Activated naive CD4-positive, alpha-beta T cell treated with anti-CD3 and anti-CD28 coated beads, Interleukin-2, amount 50 U/mL, for 16 hours (primary cell): ENCODE measurements at places on chromosomes 5 and 9.
A peak's percentile ranks its signal among the peaks of the same experiment; 100 is the strongest.

GRCh38 chr5:66931651-66932050, 264.9 kb downstream of the CD180 start:
- DNase-seq, result no peak

DNA sequence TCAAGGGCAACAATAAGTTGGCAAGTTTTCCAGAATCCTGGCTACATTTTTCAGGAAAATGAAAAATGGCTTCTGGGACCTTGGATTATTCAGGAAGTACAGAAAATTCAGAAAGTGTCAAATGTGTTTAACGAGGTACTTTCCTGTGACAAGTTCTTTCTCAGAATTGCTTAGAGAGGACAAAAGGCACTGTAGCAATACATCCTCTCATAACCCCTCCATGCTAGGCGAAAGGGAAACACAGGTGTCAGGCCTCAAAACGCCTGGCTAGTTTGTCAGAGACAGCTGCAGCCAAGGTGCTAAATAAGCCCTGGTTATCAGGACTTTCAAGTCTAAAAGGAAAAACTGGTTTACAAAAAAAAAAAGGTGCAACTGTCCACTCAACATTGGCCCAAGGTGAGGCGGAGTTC, 115.2 kb downstream of the GNAQ start:
- no peak for DNase-seq

DNA sequence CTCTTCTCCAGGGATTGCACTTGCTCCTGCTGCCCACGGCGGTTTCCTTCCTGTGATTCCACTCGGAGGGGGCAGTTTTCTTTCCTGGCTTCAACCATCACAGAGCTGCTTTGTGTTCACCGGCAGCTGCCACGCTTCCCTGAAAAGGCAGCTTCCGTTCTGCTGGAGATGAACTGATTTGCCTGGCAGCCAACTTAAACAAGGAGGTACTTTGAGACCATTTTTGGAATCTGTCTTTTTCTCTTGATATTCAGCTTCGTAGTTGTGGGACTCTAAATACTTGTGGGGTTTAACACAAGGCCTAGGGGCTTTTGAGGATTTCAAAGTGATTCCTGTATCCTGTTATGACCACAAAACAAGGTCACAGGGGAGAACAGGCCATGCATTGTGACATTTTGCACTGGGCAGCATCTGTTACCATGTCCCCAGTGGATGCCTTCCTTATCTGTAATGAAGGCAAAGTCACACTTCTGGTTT, 192.0 kb downstream of the MTRR start:
- DNase-seq, result no peak

GRCh38 chr5:93874491-93874890, 133.1 kb upstream of the POU5F2 start:
- DNase-seq, result no peak

DNA sequence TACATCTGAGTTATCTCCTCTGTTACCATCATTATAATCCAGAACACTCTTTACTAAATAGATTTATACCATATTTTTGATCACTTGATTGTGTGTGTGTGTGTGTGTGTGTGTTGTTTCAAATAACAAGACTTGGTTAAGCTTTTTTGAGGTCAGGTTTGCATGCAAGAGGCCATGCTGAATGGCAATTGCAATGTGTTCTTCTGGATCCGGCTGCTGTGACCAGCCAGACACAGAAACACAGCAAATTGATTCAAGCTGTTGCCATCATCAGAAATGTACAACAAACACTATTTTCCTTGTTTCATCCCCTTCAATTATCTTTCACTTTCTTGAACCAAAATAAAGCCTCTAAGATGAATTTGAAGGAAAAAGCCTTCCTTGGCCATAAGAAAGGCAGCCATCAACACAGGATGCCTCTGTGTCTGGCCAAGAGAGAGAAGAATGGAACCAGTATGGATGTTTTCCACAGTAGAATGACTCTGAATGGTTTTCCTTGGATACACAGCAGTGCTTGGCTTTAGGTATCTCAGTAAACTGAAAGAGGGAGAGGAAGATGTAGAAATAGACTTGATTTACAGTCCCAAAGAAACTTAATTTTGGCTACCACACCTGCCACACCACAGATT, 53.9 kb downstream of the DPYSL3 start:
- DNase-seq, result no peak

- DNase-seq, result no peak
These were observed 128.7 kb downstream of the BRINP1 start for GRCh38 chr9:119240546-119240945.

- DNase-seq, result no peak
These were observed 48.9 kb downstream of the GNAQ start for GRCh38 chr9:77982581-77983319.

DNA sequence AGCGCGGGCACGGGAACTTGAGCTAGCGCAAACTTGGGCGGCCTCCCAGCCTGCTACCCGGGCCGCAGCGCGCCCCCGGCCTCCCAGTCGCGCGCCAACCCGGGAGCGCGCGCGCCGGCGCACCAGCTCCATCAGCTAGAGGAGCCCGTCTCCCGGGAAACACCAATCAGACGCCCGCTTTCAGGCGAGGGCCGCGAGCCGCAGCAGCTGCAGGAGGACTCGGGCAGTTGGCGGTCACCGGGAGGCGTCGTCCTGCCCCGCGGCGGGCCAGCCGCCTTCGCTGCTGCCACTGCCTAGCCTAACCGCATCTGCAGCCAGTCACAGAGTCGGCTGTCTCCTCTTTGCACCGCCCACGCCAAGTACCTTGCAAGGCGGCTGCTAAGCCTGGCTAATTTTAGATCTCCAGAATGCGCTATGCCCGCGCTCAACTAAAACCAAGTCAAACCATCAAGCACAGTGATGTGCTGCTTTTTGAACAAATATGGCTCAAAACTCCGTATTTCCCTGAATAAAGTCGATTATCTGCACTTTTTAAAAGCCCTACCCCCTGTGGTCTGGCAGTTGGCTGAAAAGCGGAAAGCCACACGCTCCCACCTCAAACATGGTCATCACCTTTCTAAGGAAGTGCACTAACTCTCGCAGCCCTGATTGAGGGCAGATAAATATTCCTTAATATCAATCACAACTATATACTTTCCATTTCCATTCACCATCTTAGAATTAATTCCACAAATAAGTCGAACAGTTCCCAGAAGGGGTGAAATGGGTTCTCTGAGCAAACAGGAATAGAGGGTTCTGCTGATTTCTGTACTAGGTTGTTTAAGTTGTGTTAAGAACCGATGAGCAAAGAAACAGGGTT, 221.8 kb downstream of the MEF2C start:
- no peak for DNase-seq

DNA sequence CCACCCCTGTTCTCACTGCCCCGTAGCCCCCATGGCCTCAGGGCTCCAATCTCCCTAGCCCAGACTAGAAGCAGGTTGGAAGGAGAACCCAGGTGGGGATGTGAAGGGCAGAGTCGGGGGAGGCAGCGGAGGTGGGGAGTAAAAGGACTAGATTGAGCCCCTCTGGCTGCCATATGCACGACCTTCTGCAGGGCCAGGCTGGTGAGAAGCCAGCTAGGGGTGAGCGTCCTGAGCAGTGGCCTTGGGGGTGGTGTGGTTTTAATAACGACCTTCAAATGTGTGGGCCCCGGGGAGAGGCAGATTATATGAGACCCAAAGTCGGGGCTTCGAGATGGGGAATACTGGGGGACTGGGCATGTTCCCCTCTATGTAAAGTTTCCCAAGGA, 139.5 kb downstream of the C9orf50 start:
- no peak for DNase-seq

GRCh38 chr9:1200847-1201251, 150.7 kb downstream of the DMRT2 start:
- DNase-seq, result no peak

DNA sequence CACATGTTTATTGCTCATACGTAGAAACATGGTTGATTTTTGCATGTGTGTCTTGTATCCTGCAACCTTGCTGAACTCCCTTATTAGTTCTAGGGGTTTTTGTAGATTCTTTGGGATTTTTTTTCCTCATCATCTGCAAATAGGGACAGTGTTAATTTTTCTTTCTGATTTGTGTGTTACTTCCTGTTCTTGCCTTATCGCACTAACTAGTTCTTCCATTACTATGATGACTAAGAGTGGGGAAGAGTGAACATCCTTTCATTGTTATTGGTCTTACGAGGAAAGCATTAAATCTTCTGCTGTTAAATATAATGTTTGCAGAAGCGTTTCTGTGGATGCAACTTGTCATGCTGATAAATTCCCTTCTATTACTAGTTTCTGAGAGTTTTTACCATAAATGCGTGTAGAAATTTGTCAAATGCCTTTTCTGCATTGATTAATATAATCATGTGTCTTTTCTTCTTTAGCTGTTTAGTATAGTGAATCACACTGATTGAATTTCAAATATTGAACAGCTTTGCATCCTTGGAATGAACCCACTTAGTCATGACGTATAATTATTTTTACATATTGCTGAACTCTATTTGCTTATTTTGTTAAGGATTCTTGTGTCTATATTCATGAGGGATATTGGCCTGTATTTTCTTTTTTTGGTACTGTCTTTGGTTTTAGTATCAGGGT, 32.1 kb upstream of the RNF130 start:
- DNase-seq, result no peak

DNA sequence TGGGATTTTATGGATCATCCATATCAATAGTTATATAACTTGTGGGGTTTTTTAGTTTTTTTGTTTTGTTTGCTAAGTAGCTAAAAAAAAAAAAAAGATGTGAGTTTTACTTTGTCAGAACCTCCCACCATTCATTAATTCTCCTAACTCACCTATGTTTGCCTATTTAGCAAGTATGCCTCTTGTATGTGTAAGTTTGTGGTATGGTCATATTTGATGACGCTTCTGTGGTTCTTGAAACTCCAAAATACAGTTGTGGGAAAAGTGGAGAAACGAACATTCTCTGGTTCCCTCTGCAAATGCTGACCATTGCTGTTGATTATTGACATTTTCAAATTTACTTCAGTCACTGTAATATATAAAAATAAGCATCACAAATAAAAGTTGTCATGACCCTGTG, 75.7 kb downstream of the PBX3 start:
- no peak for DNase-seq

DNA sequence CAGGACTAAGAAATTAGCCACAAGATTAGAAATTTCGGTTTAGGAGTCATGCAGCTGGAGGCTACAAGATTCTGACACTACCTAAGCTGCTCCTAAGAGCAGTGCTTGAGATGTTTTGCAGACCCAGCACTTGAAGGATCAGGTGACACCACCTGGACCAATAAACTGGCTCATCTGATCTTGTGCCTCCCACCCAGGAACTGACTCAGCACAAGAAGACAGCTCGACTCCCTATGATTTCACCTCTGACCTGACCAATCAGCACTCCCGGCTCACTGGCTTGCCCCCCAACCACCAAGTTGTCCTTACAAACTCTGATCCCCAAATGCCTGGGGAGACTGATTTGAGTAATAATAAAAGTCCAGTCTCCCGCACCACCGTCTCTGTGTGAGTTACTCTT, 170.4 kb downstream of the TTC39B start:
- no peak for DNase-seq

DNA sequence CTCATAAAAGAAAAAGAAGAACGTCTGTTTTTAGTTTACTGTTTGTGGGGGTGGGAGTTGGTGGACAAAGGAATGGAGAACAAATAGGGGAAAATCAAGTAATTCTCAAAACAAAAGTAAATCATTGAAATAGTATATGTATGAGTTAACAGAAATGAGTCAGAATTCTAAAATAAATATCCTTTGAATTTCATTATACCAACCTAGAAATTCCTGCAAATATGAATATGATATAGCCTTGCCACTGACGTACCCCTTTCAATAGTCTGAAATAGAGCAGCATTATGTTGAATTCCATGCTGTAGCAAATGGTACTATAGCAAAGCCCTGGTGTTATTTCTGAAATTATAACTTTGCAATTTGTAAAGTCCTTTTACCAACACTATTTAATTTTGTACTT, 29.6 kb upstream of the DTWD2 start:
- DNase-seq, result no peak

GRCh38 chr9:3036333-3036700, 192.4 kb upstream of the PUM3 start:
- DNase-seq, result no peak

- DNase-seq, result no peak
These were observed 43.0 kb downstream of the MARCHF3 start for GRCh38 chr5:126987271-126987899.

DNA sequence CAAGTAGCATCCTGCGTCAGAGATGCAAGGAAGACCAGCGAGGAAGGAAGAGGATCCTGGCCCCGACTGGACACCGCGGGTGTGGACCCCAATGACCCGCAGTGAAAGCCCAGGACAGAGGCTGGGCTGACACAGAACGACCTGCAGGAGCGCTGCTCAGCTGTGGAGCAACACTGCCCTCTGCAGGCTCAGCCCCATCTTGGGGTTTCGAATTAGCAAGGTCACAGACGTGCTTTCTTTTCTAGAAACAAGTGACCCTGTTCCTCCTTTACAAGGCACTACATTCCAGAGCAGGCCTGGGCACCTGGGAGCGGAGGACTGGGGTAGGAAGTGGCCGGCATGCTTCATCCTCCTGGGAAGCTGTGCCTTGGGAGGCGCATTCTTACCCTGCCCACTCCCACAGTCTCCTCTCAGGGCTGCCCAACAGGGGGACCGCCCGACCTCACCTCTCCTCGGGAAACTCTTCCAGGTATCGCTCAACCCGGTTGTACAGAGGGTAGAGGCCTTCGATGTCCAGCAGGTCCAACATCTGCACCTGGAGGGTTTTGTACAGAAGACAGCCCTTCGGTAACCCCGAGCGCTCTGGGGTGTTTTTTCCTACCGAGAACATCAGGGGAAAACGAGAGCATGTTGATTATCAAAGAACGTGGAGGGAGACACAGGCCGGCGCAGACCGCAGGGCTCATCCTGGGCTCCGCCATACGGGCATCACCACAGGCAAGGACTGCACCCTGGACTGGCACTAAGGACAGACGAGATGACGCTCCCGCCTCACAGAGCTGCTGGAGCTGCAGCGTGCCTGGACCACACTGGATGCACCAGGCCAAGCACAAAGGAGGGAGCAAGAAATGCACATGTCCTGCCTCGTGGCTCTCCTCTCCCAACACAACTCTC, 35.0 kb downstream of the IPPK start:
- peak; percentile 64 for DNase-seq

- no peak for DNase-seq
These were observed 139.4 kb upstream of the IL12B start for GRCh38 chr5:159469496-159470372.

- no peak for DNase-seq
These were observed 5.7 kb downstream of the ZNF366 start for GRCh38 chr5:72501488-72501887.

DNA sequence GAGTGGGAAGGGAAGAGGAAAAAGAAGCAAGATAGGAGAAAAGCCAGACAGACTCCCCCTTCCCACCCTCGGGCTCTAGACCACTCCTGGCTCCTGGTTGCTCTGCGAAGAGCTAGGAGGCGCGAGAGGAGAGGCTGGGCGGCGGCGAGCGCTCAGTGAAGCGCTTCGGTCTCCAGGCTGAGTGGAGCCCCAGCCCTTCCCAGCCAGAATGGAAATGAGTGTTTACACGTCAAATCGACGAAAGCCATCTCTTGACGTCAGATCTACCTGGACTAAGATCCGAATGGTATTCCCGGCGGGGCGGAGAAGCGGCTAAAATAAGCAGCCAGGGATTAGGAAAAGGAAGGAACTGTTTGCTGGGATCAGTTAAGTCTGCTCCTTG, at the start of gene PCSK1:
PCSK1 (minus strand) TSS at position 183 of the 382 bp plus-strand sequence. CDS start 206 bp downstream, outside the sequence.
- DNase-seq, result no peak
